ENCODE measurements at places on chromosomes 11 and 22.

DNA sequence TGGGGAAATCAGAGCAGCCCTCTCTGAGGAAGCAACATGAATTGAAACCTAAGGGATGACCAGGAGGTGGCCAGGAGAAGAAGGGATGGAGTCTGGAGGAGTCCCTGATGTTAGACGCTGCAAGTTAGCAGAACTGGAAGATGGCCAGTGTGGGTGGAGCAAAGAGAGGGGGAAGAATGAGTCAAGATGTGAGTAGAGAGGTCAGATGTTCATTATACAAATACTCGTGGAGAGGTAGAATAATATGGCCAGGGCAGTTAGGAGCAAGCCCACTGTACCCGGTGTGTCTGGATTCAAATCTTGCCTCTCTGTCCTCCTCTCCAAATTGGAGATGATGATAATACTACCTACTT, 242.0 kb downstream of the TENM4 start:
- peak; percentile 21 for DNase-seq

DNA sequence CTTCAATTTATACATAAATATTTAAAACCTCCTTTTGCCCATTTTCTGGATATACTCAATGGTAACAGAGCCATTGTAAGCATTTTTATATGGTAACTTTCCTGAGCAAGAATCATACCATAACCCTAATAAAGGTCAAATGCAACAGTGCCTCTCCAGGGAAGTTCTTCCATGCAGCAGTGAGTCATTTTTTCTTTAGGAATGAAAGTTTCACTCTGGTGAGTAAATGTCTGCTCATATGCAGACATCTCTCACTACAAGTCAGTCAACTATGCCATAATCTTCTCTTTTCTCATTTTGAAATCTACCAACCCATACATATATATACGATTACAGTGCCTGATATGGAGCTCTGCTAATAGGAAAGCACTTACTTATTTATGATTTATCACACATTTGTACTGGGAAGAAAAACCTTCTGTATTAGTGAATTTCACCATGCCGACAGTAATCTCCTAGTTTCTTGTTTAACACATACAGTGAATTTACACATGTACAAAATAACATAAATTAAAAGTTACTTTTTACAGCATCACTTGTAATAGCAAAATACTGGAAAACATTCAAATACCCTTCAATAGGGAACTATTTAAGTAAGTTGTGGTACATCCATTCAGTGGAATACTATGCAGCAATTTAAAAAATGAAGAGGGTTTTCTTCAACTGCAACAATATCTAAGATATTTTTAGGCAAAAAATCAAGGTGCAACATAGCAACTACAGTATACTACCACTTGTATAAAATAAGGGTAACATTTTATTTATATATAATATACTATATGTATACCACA, 16.0 kb downstream of the STK33 start:
- peak; percentile 40 for DNase-seq

DNA sequence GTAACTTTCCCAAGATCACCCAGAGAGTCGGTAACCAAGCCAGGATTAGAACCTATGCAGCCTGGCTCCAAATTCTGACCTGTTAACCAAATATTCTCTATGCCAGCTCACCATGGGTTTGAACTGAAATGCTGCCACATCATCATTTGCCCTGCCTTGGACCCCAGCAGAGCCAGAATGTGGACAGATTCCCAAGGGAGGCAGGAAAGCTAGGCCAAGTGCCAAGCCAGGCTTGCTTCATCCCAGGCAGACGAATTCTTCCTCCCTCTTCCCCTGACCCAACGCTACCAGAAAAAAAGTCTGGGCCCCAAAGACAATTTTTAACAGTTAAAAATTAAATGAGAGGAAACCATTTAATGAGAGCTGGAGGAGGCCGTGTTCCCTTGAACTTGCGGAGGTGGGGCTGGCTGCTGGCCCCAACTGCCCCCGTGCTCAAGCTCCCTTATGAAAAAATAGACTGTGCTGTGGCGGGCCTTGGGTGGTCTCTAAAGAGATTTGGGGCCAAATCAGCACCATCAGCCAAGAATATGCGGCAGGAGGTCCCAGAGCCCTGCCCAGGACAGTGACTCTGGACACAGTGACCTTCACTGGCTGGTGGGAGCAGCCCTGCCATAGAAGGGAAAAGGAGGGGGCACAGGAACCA, 184.1 kb upstream of the SYT13 start:
- peak; percentile 54 for DNase-seq

DNA sequence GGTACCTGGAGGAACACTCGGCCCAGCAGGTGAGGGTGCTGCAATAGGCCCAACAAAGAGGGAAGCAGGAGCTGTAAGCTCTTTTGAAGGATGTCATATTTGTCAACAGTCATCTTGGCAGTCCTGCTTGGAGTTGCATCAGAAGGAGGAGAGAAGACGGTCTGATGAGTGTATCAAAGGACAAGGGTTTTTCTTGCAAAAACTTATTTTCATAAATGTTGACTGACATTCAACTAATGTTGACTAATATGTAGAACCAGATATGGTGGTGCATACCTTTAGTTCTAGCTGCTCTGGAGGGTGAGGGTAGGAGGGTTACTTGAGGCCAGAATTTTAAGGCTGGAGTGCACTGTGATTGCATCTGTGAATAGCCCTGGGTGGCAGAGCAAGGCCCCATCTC, 72.3 kb downstream of the CABIN1 start:
- DNase-seq: no peak

DNA sequence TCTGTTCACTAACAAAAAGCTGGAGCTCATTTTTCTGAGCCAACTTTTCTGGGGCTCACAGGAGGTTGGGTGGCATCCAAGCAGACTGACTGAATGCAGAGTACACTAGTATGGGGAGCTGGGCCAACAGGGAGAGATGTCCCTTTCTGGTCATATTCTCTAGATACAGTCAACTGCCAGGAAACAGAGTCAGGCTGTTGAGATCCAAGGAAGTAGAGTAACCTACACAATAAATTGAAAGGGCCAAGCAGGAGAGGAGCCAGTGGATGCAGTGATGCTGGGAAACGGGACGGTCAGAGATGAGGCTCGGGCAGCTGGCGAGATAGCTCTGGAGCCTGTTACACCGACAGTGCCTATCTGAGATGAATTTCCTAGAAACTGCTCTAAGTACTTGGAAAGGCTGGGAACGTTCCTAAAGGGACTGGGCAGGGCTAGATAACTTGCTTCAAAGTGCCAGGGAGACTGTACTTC, 71.1 kb downstream of the LARGE2 start:
- DNase-seq: no peak

DNA sequence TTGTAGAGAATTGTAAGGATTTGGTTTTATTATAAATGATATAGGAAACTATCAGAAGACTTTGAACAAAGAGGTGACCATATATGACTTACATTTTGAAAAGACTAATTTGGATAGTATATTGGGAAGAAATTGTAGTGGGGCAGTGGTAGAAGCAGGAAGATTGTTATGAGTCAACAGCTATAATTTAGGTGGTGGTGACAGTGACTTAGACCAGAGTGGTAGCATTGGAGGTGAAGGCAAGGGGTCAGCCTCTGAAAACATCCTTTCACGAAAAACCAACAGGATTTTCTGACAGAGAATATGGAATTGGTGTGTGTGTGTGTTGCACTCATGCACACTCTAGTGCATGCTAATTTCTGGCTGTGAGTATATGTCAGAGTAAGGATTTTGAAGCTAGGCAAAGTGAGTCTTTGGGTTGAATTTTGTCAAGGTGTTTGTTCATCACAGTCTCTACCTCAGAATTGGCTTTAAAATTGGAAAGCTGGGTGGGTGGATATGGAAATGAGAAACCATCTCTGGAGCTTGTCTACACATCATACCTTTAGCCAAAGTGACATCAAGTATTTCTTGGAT, 8.2 kb upstream of the HBE1 start:
- no peak for DNase-seq

- peak; percentile 74 for DNase-seq
Observed at GRCh38 chr11:57798905-57799559, 37.4 kb downstream of the CTNND1 start.

GRCh38 chr11:92751594-92751993, 217.9 kb upstream of the MTNR1B start:
- no peak for DNase-seq

- no peak for DNase-seq
Observed at GRCh38 chr11:78656984-78657383, 82.3 kb upstream of the NARS2 start.

- DNase-seq: no peak
Observed at GRCh38 chr11:55172734-55173415, 89.1 kb upstream of the TRIM48 start.

GRCh38 chr11:80462211-80462610, 1021.4 kb upstream of the TENM4 start:
- no peak for DNase-seq

DNA sequence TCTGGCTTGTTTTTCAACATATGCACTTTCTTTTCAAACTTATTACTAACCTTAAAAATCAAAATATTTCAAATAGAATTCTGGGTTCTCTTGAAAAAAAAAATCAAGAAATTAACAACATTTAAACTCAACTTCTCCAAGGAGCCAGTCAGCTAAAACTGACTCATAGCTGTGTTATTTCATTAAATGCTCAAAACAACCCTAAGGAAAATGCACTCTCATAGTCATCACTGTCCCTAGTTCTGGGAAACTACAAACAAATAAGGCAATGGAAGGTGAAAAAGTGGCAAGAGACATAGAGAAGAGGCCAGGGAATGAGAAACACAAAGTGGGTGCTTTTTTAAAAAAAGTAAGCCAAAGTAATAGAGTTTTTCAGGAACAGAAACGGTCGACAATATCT, 4.1 kb upstream of the ARHGAP20 start:
- DNase-seq: peak; percentile 65

DNA sequence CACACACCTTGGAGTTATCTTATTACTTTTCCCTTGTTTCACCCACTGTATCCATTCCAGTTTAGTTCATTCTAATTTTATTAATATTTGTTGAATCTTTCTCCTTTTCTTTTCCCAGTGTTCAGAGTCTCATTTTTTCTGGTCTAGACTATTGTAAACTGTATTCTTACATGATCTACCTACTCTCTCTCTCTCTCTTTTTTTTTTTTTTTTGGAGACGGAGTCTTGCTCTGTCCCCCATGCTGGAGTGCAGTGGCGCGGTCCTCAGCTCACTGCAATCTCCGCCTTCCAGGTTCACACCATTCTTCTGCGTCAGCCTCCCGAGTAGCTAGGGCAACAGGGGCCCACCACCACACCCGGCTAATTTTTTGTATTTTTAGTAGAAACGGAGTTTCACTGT, 2.1 kb downstream of the ANKRD42 start:
- DNase-seq: no peak

- DNase-seq: peak; percentile 26
Observed at GRCh38 chr11:58927393-58928106, 11.7 kb upstream of the GLYATL1 start.

- peak; percentile 69 for DNase-seq
Observed at GRCh38 chr11:122102426-122102825, 13.6 kb downstream of the BLID start.

DNA sequence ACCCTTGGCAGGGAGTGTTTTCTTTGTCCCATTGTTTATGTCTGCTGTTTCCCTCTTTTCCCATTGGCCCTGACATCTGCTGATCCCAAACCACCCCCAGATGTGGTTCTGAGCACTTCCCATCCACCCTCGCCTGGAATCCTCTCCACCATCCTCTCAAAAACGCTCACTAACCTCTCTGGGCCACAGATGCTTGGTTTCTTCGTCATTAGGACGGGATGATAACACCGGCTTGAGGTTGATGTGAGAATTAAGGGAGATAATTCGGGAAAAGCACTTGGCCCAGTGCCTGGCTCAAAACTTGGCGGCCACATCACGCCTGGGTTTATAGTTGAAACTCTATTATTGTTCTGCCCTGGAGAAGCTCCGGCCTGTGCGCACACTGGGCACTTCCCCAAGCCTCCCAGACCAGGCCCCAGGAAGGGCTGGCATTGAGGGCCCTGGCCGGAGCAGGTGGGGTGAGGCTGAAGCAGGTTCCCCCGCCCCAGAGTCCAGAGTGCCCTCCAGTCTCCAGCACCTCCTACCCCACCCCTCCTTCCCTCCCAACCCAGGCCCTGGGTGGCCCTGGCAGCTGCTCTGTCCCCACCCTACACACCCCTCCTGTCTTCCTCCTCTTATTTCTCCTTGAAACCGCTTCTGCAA, 63.7 kb downstream of the CYTH4 start:
- peak; percentile 97 for DNase-seq

DNA sequence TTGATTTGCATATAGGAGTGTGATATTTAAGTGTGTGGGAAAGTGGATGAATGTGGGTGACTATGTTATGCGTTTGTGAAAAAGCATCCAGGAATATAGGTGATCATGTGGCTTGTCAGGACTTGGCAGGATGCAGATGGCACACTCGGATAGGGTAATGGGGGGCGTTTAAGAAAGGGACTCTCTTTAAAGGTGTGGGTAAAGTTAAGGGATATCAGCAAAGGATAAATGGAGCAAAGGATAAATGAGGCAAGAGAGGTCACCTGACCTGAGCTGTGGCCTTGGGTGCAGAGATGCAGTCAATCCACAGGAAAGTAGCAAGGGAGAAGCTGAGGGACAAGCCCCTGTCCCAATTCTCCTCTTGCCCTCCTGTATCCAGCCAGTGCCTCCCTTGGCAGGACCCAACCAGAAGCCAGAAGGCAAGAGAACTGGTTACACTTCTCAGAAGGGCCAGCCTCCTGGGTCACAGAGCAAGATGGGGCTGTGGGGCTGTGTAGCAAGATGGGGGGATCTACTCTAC, 47.5 kb upstream of the GRAMD1B start:
- DNase-seq: no peak

GRCh38 chr22:30968015-30968923, at the start of gene MORC2:
Gene MORC2, minus strand, starts transcription at chr22:30968774. Its CDS starts 885 bp downstream, at chr22:30967889.
- DNase-seq: no peak

DNA sequence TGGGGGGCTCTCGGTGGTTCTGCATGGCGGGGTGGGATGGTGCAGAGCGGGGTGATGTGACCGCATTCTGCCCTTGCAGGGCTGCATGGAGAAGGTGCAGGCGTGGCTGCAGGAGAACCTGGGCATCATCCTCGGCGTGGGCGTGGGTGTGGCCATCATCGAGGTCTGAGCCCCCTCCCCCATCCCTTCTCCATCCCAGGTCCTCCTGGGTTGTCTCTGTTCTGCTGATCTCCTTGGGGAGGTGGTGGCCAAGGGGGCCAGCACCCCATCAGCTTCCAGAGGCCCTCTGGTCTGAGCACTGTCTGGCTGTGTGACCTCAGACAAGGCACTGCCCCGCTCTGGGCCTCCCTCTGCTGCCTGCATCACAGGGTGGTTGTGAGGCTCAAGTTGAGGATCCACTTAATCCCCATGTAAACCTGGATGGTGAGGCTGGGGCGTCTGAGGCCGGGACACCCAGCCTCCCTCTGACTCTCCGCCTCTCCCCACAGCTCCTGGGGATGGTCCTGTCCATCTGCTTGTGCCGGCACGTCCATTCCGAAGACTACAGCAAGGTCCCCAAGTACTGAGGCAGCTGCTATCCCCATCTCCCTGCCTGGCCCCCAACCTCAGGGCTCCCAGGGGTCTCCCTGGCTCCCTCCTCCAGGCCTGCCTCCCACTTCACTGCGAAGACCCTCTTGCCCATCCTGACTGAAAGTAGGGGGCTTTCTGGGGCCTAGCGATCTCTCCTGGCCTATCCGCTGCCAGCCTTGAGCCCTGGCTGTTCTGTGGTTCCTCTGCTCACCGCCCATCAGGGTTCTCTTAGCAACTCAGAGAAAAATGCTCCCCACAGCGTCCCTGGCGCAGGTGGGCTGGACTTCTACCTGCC, 53.3 kb downstream of the CD82 start:
- DNase-seq: no peak

GRCh38 chr11:110242746-110243145, 53.7 kb downstream of the RDX start:
- no peak for DNase-seq
